ENCODE measurements at places on chromosomes 3 and 15. TPM values are rescaled to one million over a fixed set of nuclear protein-coding genes. Genes with fewer than 3 reads are reported as not detected.
A peak's percentile ranks its signal among the peaks of the same experiment; 100 is the strongest.

DNA sequence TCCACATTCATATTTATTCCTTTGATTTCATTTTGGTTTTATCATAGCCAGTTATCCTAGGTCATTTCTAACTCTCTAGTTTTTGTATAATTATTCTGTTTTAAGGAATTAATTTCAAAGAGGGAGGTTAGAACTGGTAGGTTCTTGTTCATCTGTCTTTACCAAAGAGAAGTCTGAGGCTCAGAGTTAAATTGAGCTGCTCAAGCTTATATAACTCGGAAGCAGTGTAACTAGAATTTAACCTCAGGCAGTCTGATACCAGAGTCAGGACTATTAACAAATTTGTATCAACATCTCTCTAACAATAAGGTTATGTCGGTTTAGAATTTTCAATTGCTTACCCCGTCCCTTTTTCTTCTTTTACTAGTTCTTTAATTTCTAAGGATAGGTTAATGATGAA is 84.1 kb downstream of the AKAP13 start:
- no peak for DNase-seq

GRCh38 chr15:100229181-100230163 is 112.3 kb downstream of the ADAMTS17 start:
- DNase-seq: no peak

- no peak for DNase-seq
Measured at GRCh38 chr15:89101302-89102193, 13.3 kb downstream of the ABHD2 start.

- DNase-seq: no peak
Measured at GRCh38 chr3:173993299-173993698, 595.8 kb downstream of the NLGN1 start.

DNA sequence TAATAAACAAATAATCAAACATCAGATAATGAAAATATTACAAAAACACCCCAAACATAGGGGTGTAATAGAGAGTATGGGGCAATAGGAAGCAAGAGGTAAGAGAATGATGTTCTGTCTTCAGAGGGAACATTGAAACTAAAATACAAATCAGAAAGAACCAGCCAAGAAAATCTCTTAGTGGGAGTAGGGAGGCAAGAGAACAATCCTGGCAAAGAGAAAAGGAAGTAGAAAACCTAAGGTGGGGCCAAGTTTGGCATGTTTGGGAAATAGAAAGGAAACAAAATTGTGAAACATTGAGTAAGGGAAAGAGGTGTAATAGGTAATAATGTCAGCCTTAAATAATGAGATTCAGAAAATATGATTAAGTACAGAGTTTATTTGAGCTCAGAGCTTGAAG is 467.1 kb downstream of the RBMS3 start:
- no peak for DNase-seq

GRCh38 chr3:63458405-63458804 is 180.3 kb downstream of the SYNPR start:
- no peak for DNase-seq

DNA sequence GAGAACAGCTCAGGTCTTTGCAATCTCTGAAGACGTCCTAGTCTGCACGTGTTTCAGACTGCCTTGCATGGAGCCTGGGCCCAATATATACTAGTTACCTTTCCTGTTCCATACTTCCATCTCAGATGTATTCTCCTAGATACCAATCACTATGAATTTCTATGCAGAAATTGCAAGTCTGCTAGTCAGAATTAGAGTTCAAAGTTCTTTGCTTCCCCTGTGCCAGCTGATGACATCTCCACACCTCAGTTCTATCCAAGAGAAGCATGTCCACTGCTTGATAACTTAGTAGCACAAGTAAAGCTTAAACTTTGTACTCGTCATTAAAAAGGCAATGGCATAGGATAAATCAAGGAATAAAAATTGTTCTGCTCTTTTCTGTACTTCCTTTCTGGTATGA is 133.6 kb upstream of the PLXND1 start:
- no peak for DNase-seq

GRCh38 chr15:78264304-78265136 is at the start of gene DNAJA4:
TSS of gene DNAJA4 (plus strand) at chr15:78264562. CDS start at chr15:78264764, 202 bp downstream.
- peak; percentile 67 for DNase-seq

GRCh38 chr3:111278959-111279358 is 207.3 kb downstream of the NECTIN3 start:
- DNase-seq: no peak

The CPLX3 gene
- not detected for total RNA-seq

The NR2E3 gene
- not detected for total RNA-seq

The P2RY1 gene
- 0.09 TPM for total RNA-seq

The FEZF2 gene
- total RNA-seq: not detected

The SLC25A26 gene
- 18.9 TPM for total RNA-seq
